ENCODE measurements at places on chromosomes 4 and X.

DNA sequence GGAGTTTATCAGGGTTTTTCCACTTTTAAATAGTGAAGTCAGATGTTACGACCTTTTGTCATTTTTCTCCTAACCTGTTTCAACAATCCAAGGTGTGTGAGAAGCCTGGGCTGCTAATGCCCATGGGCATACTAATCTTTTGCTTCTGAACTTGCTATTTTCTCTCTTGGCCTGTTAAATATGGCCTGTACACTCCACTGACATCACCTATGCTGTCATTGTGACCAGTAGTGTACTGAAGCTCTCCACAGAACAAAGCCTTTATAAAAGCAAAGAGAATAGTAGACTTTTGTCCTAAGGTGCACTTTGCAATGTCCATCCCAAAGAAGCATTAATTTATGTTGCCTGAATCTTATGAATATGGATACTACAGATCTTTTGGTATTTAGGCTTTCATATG lies 1490.5 kb downstream of the STIM2 start:
- DNase-seq: no peak

DNA sequence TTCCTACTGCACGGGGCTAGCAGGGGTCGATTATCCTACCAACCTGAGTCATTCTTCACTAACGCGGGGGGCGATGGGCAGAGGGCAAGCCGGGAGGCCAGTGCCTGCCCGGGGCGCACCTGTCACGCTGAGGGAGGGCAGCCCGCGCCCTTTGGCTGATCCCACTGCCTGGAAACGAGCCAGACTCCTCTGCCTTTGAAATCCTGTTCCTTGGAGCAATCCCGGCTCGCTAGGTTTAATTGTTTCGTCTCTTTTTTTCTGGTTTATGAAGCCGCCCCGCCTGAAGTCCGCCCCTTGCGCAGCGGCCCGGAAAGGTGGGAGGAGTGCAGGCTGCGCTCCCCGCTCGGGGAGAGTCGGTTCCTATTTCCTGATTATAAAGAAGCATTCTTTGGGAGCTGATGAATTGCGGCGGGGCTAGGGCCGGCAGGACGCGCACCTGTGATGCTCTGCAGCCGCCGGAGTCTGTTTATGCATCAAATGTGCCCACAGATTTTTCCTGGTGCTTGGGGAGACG lies 484.2 kb downstream of the BCOR start:
- no peak for DNase-seq

DNA sequence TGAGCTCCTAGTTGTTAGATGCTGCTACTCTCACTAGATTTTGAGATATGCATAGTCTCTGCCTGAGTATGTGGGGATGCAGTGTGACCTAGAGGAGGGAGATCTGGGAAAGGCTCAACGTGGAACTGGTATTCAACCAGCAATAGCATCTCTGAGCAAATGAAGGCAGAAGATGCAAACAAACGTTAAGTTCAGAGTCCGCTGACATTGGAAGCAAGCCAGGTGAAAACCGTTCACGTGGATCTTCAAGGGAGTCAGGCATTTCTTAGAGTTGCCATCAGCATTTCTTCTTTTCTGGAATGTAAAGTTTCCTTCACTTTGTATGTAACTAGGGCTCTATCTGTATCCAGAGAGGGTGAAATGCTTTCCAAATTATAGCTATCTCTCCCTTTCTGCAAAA lies 59.9 kb downstream of the C4orf51 start:
- DNase-seq: no peak

DNA sequence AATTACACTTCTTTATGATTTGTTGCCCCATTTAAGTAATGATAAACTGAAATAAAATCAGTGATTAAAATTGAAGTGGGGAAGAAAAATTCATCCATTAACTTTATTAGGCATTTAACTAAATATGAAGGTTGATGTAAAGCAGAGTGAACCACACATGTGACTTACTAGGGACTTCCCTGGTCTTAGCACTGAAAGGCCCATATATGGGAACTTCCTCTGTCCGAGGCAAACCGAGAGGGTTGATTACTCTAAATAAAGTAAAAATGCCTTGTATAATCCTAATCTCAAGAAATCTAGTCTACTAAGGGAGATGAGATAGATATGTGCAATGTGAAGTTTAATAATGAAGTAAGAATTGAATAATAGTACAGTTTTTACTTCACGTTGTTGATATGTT lies 403.9 kb upstream of the RPS6KA3 start:
- DNase-seq: no peak

DNA sequence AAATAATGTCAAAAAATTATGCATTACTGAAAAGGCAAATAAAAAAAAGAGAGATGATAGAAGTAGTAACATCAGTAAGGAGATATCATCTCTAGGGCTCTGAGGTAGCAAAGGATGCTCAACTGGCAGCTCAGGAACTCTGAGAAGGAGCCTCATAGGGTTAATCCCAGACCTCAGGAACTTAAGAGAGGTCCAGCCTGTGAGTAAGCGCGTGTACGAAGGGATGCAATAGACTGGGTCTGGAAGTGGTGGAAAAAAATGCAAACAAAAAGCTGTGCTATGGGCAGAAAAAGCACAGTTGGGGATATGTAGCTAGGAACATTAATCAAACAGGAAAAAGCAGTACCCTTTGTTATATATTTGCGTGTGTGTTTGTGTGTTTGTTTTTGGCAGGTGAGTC lies 282.0 kb downstream of the GALNTL6 start:
- no peak for DNase-seq

DNA sequence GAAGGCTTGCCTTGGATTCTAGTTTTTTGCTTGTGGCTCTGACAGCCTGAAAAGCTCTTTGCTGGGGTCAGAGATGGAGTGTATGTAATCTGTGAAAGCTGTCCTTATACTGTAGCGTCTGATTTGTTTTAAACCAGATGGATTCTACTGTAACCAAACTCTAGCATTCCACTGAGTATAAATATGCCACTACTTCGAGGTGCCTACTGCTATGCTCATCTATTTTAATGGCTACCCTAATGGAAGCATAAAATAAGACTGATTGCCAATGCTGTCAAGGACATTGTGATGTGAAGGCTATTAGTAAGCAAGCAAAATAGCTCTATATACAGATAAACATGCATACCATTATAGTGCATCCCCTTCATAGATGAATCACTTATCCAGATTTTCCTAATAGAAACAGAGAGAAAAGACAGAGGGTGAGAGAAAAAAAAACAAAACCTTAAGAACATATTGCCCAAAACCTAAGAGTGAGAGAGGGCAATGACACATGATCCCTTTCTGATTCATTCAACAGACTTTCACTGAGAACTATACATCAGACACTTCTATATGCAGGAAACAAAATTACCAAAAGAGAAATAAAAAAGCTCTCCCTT lies 1025.8 kb upstream of the LCORL start:
- no peak for DNase-seq

DNA sequence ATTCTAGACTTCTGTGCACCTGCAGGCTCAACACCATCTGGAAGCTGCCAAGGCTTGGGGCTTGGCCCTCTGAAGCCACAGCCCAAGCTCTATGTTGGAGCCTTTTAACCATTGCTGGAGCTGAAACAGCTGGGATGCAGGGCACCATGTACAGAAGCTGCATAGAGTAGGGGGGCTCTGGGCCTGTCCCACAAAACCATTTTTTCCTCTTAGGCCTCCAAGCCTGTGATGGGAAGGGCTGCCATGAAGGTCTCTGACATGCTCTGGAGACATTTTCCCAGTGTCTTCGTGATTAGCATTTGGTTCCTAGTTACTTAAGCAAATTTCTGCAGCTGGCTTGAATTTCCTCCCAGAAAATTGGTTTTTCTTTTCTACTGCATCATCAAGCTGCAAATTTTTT lies 999.3 kb upstream of the GRIA3 start:
- DNase-seq: no peak

GRCh38 chr4:2154215-2154740 lies 87.6 kb downstream of the HAUS3 start:
- DNase-seq: no peak

- no peak for DNase-seq
Observed at GRCh38 chr4:110602061-110602460, 20.8 kb downstream of the PITX2 start.

DNA sequence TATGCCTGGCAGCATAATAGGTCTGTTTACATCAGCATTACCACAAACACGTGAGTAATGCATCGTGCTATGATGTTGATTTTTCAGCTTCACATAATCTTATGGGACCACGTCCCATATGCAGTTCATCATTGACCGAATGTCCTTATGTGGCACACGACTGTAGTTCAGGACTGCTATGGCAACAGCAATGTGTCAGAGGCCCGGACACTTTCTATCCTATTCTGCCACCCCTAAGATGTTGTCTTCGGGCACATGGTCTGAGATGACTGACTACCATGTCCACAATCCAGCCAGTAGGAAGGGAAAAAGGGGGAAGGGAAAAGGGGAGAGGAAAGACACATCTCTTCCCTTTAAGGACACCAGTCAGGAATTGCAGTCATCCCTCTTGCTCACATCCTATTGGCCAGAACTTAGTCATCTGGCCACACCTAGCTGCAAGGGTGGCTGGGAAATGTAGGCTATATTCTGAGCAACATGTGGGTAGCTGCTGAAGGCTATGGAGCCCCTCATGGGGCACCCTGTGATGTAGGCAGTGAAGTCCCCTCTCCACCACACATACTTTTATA lies 196.0 kb upstream of the RBPJ start:
- DNase-seq: peak; percentile 30

GRCh38 chrX:149365061-149365460 lies 140.0 kb downstream of the IDS start:
- peak; percentile 42 for DNase-seq

GRCh38 chrX:21373637-21374162 lies 518 bp upstream of the CNKSR2 start:
- DNase-seq: no peak

All from AG10803 (cell line).